Activated naive CD8-positive, alpha-beta T cell treated with anti-CD3 and anti-CD28 coated beads, Interleukin-2, amount 10 ng/mL, durations not matched to agents 7 days and 5 days (primary cell): ENCODE measurements at places on chromosomes 5 and 9. TPM values are rescaled to one million over a fixed set of nuclear protein-coding genes. Genes with fewer than 3 reads are reported as not detected.

GRCh38 chr9:38385896-38386295, 6.6 kb upstream of the ALDH1B1 start:
- no peak for DNase-seq
- H3K4me1 ChIP-seq: no peaks in the 10 kb centered on the region
- H3K4me3 ChIP-seq: no peak overlapping the region
- no peaks in the 10 kb centered on the region for H3K36me3 ChIP-seq

- no peak for DNase-seq
- peaks cover 3% of the 10 kb centered on the region for H3K4me1 ChIP-seq
- no peak overlapping the region for H3K4me3 ChIP-seq
- H3K27me3 ChIP-seq: peaks cover 10% of the 10 kb centered on the region
- H3K27ac ChIP-seq: no peak overlapping the region
Observed at GRCh38 chr9:111965566-111966019, 69.0 kb downstream of the UGCG start.

- peaks cover 4% of the 10 kb centered on the region for H3K27me3 ChIP-seq
- DNase-seq: no peak
- peaks cover 12% of the 10 kb centered on the region for H3K36me3 ChIP-seq
- peak overlapping the region; percentile 97 for H3K27ac ChIP-seq
Observed at GRCh38 chr5:150780187-150780692, 1.7 kb downstream of the SMIM3 start.

Gene PCDHB6
- total RNA-seq: not detected

- H3K4me1 ChIP-seq: no peaks in the 10 kb centered on the region
- H3K27me3 ChIP-seq: no peaks in the 10 kb centered on the region
- no peak overlapping the region for H3K27ac ChIP-seq
- H3K4me3 ChIP-seq: no peak overlapping the region
- H3K36me3 ChIP-seq: no peaks in the 10 kb centered on the region
Observed at GRCh38 chr5:4233671-4234070, 638.0 kb downstream of the IRX1 start.

DNA sequence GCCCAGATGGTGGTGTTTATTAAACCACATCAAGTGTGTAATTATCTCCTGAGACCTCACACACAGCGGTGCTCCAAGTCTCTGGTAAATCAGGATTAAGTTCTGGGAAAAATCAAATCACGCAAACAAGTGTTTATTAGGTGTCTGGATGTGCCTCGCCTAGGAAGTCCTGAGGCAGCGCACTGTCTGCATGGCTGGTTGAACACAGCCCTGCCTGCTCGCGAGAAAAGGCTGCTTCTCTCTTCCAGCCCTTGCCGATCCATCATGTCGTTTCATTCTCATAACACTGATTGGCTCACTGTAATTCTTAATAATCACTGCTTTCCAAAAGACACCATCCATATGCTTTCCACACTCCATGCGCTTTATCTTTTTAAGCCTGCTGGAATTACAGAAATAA, 229.6 kb upstream of the DAP start:
- H3K27ac ChIP-seq: no peak overlapping the region
- peaks cover 8% of the 10 kb centered on the region for H3K4me1 ChIP-seq
- DNase-seq: no peak
- H3K4me3 ChIP-seq: no peak overlapping the region
- H3K36me3 ChIP-seq: no peaks in the 10 kb centered on the region

DNA sequence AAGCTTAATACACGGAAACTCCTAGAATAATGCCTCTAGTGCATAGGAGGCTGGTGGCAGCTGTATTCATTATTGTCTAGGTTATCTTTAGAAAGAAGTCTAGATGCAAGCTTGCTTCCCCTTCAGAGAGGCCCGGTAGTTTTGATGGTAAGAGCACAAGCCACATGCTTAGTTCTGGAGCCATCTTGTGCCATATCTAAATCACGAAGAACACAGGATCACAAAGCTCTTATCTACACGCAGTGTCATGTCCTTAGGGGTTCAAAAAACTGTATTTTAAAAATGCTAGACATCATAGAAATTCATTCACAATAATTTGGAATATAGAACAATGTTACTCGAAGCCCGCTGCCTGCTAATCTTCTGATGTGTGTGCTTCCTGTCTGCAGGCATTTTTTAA, 6.2 kb downstream of the CACFD1 start:
- no peak overlapping the region for H3K27ac ChIP-seq
- no peak overlapping the region for H3K4me3 ChIP-seq
- H3K27me3 ChIP-seq: peaks cover 10% of the 10 kb centered on the region
- no peaks in the 10 kb centered on the region for H3K36me3 ChIP-seq
- no peak for DNase-seq
- H3K4me1 ChIP-seq: no peaks in the 10 kb centered on the region

Gene C9orf43
- 0.54 TPM for total RNA-seq

Gene KCNIP1
- total RNA-seq: not detected

Gene IL9
- total RNA-seq: not detected

DNA sequence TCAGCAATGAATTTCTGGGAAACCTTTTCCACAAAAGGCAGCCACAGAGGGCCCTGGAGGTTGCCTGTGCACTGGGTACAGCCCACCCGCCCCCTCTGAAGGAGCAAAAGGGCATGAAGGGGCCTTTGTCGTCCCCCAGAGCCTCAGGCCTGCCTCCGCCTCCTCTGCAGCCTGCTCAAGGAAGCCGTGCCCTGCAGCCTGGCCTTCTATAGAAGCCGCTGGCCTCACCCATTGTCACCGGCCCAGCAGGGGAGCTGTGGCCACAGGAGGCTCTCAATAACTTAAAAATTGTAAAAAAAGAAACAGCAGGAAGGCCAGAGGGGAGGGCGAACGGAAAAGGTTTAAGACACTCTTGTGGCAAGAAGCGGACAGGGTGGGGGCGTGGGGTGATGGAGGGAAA, 213.3 kb downstream of the IRX2 start:
- H3K4me3 ChIP-seq: no peak overlapping the region
- no peaks in the 10 kb centered on the region for H3K27me3 ChIP-seq
- H3K36me3 ChIP-seq: no peaks in the 10 kb centered on the region
- peaks cover 3% of the 10 kb centered on the region for H3K4me1 ChIP-seq

Gene CARD6
- 3.5 TPM for total RNA-seq

DNA sequence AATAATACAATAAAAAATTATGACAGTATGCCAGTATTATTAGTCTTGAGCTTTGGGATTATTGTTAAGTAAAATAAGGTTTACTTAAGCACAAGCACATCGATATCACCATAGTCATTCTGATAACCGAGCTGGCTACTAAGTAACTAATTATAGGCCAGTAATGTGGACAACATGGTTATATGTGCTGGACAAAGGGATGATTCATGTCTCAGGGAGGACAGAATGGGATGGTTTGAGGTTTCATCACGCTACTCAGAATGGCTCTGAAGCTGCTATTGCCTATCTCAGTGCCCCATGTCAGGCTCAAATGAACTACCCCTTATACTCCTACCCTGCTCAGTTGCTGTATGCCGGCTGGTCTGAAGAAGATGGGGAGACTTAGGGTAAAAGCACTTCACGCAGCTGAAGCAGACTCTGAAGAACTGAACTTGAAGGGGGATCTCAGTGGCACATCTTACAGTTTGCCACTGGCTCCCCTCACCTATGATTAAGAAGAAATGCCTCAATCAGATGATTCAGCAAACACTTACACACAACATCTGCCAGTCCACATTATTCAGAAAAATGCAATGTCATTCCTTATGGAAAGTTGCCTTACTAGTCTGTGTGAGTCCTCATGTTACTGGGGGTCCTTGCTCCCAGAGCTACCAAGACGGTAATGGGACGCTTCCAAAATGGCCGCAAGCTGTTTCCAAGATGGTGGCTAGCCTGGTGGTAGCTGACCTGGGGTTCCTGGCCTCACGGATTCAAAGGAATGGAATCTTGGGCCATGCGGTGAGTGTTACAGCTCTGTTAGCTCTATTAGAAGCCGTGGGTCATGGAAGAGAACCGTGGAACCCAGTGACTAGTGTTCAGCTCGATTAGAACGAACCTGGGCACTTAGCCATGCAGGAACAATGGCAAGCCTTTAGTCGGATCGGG, 1098.6 kb downstream of the TAF11L14 start:
- no peak overlapping the region for H3K4me3 ChIP-seq
- no peak for DNase-seq
- peaks cover under 1% of the 10 kb centered on the region for H3K4me1 ChIP-seq
- H3K27ac ChIP-seq: no peak overlapping the region

DNA sequence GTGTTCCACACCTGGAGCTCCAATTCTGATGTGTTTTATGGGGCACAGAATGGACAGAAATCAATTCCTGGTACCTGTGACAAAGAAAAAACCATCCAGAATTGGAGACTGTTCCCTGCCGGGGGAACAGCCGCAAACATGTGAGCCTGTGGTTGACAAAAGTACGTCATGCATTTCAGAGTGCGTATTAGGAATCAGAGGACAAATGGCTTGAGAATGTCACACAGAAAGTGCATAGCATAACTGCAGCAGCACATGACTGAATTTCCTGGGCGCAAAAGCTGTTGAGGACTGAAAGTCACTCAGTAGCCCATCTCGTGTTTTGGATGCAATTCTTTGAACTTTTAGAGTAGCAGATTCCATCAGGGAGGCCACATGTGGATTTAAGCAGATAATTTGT, 85.1 kb downstream of the TRIO start:
- H3K27me3 ChIP-seq: peaks cover 15% of the 10 kb centered on the region
- no peak overlapping the region for H3K27ac ChIP-seq
- peaks cover 6% of the 10 kb centered on the region for H3K4me1 ChIP-seq
- no peak for DNase-seq
- H3K36me3 ChIP-seq: no peaks in the 10 kb centered on the region

GRCh38 chr5:144122641-144123040, 47.8 kb downstream of the YIPF5 start:
- no peaks in the 10 kb centered on the region for H3K36me3 ChIP-seq
- DNase-seq: no peak
- H3K4me1 ChIP-seq: no peaks in the 10 kb centered on the region
- no peak overlapping the region for H3K4me3 ChIP-seq
- H3K27me3 ChIP-seq: peaks cover 2% of the 10 kb centered on the region
- no peak overlapping the region for H3K27ac ChIP-seq

Gene RANBP17
- total RNA-seq: 0.53 TPM

Gene WWC1
- 0.82 TPM for total RNA-seq

Gene IFNB1
- 0.61 TPM for total RNA-seq
